ENCODE measurements at places on chromosomes 4 and X.
A peak's percentile ranks its signal among the peaks of the same experiment; 100 is the strongest.

- DNase-seq: no peak
Observed at GRCh38 chr4:7132730-7133582, 59.4 kb upstream of the SORCS2 start.

- no peak for DNase-seq
Observed at GRCh38 chr4:72109364-72109763, 77.6 kb downstream of the NPFFR2 start.

DNA sequence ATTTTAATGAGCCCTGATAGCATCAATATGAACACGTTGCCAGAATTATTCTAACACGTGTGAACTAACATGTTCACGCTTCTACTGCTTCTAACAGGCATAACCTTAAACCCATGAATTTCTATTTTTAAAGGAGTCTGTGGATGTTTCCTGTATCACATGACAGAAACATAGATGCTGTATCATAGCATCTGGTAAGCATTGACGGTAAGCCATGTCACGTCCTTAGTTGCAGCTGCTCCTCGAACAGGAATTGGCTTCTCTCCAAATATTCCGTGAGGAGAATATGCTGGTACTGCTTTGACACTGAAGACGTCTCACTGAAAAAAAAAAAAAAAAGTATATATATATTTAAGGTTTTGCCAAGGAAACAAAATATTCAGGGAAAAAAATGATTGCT, 105.1 kb upstream of the MXRA5 start:
- no peak for DNase-seq

DNA sequence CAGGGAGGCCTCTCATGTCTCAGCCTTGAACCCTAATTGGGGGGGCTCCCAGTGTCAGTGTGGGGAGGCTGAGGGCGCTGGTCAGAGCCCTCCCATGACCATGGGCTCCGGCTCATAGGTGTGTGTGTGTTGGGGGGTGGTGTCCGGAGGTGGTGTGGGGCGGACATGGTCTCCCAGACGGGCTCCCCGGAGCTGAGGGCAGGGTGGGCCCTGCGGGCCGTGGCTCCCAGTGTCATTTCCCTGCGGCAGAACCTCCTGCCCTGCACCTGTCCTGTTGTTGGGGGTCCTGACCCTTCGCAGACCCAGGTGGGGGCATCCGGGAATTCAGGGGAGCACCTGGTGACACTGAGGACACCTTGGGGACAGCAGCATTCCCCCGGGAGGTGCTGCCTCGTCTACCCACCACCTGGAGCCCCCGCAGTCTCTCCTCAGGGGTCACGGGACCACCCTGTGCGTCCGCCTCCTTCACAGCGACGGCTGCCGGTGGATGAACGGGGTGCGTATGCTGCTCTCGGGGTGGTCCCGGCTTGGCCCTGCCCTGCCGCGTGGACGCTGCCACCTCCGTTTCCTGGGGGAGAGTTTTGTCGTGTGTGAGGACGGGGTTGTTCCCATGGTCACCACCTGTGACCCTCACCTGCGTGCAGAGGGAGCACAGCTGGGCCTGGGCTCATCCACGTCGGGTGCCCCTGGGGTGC, 14.5 kb upstream of the GTPBP6 start:
- DNase-seq: no peak

DNA sequence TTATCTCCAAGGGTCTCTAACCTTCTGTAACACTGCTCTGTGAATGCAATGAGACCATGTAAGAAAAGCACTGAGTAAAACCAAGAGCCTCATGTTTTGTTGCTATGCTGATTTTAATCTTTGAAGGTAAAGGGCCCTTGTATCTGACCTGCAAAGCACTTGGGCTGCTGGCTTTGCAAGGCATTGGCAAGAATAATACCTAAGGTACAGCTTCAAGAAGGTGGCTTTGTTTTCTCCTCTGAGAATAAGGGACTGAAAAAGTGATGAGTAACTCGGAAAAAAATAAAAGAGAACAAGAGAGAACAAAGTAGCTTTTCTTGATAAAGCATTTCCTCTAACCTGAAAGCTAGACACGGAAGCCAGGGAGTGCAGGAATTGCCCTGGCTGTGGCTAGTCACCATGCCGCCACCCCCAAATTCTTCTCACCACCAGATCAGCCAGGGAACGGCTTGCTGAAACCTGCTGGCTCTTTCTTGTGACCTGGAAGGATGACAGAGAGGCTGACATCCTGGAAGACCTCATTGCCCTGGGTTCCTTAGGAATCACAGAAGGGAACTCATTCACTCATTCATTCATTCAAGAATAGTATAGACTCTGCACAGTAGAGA, 41.8 kb upstream of the HS3ST1 start:
- DNase-seq: no peak

GRCh38 chr4:11436084-11436483, 7.4 kb upstream of the HS3ST1 start:
- no peak for DNase-seq

GRCh38 chrX:38868941-38869401, 67.7 kb downstream of the MID1IP1 start:
- DNase-seq: no peak

- no peak for DNase-seq
Observed at GRCh38 chr4:37679301-37679700, 6.9 kb downstream of the RELL1 start.

DNA sequence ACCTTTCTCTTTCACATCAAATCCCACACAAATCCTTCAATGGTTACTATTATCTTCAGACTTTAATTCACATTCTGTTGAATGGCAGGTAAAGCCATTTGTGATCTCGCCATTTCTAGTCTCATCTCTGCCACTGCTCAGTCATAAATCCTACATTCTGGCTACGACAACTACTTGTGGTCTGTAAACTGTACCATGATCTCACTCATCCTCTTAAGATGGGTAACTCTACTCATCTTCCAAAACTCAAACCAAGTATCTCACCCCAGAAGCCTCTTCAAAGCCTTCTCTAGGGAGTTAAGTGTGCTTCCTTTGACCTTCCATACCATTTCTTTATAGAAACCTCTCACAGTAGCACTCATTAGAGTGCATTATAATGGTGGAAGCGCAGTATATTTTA, 101.8 kb downstream of the NEK1 start:
- no peak for DNase-seq

DNA sequence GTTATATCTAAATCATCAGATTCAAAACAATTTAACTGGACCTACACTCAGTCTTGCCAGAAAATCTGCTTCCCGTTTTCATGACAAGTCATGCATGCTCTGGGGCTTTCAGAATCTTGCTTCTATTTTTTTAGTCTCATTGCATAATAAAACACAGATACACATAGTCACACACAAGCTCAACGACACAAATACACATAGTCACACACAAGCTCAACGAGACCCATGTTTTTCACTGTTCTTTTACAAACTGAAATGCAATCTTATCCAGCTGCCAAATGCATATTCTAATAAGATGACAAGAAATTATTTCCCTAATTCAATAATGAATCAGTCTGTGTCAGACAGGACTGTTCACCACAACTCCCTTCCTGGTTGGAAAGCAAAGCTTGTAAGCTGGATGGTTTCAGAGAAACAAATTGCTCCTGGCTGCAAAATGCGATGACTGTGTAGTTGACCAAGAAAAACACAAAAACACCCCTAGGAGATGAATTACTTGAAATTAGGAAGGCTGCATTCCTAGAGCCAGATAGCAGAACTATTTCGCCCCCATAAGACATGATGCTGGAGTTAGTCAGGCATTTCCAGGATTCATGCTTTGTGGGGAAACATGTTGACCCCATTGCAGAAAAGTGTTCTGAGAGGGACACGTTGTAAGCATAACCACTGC, 208.7 kb downstream of the CHIC2 start:
- DNase-seq: peak; percentile 82

DNA sequence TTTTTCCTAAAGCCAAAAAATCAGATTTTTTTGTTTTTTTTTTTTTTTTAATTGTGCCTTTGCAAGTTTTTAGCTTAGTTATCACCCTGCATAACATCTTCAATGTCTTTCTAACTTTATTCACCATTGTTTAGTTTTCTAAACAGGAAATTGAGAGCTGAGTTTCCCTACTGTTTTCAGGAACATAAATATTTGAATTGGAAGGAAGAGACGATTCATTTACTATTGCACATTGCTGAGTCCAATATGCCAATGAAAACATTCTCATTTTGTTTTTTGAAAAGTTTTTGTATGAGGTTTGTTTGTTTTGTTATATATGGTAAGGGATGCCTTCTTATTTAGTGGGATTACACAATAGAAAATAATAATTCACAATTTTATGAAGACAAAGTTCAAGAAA, 148.4 kb downstream of the ANKRD50 start:
- DNase-seq: no peak

GRCh38 chrX:46580613-46581012, 7.0 kb downstream of the CHST7 start:
- no peak for DNase-seq
